Fibroblast of villous mesenchyme (primary cell): ENCODE measurements at places on chromosomes 16 and 17. TPM values are rescaled to one million over a fixed set of nuclear protein-coding genes. Genes with fewer than 3 reads are reported as not detected.
A peak's percentile ranks its signal among the peaks of the same experiment; 100 is the strongest.

DNA sequence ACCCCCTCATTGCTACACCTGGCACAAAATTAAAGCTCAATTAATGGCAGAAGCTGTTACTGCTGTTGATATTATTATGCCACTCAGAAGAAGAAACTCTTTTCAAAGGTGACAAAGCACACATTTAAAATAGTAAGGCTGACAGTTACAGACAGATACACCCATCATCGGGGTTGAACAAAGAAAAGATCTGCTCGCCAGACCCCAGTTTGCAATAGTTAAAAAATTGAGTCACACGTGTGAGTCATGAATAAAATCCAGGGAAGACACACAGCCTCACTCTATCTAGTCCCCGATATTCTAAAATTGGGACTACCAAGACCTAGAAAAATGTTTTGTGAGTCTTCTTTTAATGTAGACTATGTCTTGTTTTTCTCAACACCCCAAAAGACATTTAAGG, 330.0 kb upstream of the SOX9 start:
- DNase-seq: no peak

Gene METTL16
- 13.5 and 16.8 TPM in 2 replicates for total RNA-seq

DNA sequence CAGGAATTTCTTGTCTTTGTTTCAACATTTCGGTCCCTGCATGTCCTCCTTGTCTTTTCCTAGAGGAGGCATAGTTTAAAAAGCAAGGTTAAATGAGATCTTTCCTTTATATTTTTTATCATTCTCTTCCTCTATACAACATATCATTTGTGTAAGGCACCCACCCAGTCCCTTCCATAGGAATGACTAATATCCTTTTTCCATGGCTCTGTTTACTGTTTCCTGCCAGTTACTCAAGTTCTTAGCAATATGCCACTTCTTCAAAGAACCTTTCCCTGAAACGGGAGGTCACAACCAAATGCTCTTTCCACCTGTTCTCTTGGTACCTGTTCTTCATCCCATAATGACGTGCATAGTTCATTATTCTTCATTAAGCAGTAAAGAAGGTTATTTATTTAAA, 1237.1 kb upstream of the GOT2 start:
- DNase-seq: no peak

DNA sequence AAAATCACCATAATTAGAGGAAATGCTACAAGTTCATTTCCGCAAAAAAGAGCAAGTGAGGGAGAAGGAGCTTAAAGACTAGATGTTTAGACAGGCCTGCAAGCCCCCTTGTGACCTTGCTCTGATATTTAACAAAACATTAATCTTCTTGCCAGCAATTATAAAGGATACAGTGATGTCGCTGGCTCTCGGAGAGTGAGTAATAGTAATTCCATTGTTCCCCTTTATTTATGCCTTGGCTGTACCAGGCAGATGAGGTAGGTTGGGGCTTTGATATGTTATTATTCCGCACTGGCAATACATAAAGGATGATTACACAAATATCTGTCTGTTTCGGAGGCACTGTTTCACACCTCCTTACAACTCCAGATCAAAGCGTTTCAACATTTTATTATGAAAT, 204.8 kb upstream of the SALL1 start:
- no peak for DNase-seq

- no peak for DNase-seq
Measured at GRCh38 chr16:52548261-52549010, 1.5 kb upstream of the TOX3 start.

Gene GPRC5B
- 12.6 and 21.6 TPM in 2 replicates for total RNA-seq

DNA sequence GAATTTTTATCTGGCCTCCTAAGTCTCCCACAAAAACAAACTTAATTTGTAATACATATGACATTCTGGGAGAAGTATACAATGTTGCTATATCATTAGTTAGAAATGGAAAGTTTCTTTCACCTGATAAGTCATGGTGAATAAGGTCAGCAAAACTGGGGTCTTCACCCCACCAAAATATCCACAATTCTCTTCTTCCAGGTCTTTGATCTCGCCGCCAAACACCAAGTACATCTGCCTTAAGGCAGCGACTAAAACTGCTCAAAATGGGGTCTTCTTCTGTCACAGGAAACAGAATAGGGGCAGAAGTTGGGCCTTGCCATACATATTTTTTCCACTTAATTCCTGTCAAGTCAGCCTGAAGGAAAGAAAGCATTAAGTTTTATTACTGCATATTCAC, 2.1 kb downstream of the MED13 start:
- no peak for DNase-seq

- no peak for DNase-seq
Measured at GRCh38 chr16:69321080-69321479, 9.3 kb downstream of the PDF start.

DNA sequence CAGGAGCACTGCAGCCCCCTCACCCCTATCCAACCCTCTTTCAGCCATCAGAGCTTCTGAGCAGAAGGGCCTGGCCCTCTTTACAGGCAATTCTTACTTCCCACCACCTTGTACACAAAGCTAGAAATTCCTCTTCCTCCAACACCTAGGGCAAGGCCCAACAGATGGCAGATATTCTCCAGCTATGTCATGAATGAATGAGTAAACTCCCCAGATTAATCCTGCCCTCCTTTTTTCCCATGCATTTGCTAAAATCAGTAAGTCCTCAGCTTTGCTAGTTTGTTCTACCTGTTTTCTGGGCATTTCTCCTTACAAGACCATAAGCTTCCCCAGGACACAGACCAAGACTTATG, 20.4 kb upstream of the MRPS23 start:
- peak; percentile 49 for DNase-seq

Gene MT1H
- total RNA-seq: not detected in 2 replicates

DNA sequence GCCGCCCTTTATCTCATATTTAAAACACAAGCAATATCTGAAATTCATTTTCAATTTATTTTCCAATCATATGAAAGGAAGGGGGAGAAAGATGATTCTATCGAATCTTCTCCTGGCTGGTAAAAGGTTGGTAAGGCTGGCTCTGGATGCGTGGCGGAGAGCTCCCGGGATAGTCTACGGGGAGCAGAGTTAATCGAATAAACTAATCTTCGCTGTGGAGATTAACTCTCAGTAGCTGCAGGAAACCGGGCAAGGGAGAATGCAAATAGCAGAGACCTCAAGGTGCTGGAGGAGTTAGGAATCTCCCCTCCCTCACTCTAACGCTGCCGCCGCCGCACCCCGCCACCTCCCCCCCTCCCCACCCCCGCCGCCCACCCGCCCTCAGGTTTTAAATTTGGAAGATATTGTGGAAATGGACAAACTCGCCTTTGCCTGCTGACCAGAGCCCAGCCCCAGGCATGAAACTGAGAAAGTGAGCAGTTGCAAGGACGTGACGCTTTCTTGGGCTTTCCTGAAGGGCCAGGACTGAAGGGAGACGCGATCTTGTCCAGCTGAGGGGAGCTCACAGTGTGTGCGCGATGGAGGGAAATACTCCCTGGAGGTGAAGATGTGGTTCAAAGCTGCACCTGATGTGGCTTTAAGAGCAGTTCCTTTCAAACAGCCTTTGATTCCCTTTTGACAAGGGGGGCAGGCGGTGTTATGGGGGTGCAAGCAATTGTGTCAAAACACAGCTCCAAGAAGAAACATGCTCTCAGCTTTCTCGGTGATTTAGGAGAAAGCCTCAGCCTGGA, 308.2 kb upstream of the IRX3 start:
- no peak for DNase-seq

DNA sequence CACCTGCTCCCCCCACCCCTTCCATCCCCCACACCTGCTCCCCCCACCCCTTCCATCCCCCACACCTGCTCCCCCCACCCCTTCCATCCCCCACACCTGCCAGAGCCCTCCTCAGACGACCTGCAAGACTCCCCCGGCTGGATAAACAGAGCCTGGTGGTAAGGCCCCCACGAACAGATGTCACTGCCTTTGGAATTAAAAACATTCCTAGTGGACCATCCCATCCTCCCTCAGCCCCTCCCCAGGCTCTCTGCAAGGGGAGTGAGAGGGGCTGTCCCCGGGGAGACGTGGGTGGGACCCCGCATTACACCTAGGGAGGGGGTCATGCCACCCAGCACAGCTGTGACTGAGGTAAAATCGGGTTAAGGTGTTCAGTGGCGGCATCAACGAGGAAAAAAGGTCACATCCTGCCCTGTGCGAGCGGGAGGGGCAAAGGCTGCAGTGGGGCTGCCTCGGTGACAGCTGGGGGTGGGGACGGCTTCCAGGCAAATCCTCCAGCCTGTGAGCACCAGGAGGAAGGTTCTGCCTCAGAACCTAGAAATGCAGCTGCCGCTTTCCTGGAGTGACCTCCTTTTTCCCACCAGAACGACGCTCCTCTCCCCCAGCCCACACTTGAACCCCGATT, 38.7 kb downstream of the TIMM22 start:
- no peak for DNase-seq

DNA sequence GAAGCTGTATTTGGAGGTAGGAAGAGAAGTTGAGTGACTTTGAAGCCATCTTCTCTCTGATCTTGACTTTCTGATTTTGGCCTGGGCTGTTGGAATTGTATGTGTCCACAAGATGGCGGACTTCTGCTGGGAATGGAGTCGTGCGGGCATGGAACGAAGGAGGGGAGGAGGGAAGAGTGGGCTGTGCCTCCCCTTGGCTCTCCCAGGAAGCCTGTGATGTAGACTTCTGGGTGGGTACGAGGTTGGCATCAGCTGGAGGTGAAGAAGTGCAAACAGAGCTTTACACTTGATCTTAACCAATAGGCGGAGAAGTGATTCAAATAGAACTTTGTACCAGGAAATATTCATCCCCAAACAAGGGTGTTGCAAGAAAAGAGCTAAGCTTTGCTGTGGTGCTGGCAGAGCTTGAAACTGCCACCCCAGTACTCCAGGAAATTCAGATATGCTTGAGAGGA, 7.4 kb upstream of the TMEM220 start:
- peak; percentile 61 for DNase-seq

GRCh38 chr16:13390093-13390985, 488.9 kb downstream of the SHISA9 start:
- no peak for DNase-seq

Gene TBC1D26
- under 0.01 TPM in 1 of 2 replicates, not detected in the other for total RNA-seq

- no peak for DNase-seq
Measured at GRCh38 chr16:73145166-73145880, 97.4 kb upstream of the ZFHX3 start.

DNA sequence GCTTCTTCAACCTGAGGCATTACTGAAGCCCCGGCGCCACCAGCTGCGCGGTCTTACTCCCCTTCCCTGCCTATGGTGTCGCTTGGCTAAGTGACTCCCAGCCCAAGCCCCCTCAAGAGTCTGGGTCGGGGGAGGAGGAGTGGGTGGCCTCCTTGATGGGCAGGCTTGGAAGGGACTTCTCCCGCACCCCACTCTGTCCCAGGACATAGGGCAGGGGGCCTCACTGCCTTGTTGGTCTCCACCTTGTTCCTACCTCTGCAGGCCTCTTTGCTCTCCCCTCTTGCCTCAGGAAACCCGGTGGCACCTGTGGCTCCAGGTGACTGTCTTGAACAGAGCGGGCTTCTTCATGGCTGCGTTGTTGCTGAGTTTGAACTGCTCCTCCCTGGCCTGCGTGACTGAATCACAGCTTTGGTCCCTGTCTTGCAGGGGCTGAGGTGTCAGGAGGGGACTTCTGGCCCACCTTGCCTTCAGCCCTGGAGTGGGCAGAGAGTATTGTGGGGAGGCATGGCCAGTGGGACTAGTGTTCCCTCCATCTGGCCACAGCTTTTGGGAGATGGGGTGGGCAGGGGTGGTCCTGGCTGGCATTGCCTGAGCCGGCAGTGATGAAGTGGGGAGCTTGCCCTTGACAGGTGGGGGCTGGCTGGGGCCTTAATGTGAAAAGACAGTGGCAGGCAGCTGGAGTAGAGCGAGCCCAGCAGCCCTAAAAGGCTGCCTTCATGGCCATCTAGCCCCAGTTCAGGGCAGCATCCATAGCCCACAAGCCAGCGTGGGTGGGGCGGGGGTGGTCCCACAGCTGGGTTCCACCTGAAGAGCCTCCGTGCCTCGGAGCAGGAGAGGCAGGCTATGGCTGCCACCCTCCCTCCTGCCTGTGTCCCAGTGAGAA, 7.3 kb downstream of the CBX2 start:
- no peak for DNase-seq

DNA sequence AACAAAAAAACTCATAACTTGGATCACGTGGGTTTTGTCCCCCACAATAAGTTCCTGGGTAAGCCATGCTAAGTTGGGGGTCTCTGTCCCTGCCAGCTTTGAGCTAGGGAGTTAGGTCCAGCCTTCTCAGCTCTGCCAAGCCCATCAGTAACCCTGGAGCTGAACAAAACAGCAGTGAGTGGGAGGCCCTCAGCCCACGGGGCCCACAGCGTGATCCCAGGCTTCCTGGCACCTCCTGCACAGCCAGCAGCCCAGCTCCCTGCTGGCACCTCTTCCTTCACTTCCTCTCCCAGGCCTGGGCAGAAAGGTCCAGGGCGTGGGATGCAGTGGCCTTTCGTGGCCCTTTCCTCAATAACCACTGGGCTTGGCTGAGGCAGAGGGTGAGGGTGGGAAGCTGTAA, 35.5 kb upstream of the CDC42EP4 start:
- DNase-seq: no peak

DNA sequence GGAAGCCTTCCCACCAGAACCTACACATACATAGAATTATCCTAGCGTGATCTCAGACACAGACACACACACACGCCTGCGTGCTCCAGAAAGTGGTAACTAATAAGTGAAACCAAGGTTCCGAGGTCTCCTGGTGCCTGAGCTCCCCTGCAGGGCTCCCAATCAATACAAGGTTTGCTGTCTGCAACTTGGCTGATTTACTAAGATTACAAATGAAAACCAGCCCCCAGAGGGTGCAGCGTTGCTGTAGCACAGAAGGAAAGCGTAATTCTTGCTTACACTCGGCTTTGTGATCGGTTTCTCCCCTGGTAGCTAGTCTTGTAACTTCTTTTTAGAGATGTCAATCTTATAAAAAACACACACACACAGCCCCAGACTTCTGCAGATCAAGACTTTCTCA, 334.1 kb upstream of the XYLT1 start:
- DNase-seq: no peak

DNA sequence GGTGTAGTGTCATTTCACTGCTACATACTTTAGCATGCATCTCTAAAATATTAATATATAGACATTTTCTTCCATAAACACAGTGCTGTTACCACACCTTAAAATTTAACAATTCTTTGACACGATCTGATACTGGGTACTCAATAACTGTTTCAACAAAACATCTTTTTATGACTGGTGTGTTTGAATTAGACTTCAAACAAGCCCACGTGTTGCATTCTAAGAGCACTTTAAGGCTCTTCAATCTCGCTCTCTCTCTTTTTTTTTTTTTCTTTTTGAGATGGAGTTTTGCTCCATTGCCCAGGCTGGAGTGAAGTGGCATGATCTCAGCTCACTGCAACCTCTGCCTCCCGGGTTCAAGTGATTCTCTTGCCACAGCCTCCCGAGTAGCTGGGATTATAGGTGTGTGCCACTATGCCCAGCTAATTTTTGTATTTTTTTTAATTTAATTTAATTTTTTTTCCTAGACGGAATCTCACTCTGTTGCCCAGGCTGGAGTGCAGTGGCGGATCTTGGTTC, 15.8 kb upstream of the SLC46A1 start:
- no peak for DNase-seq

Gene EARS2
- 36.3 and 38.7 TPM in 2 replicates for total RNA-seq

DNA sequence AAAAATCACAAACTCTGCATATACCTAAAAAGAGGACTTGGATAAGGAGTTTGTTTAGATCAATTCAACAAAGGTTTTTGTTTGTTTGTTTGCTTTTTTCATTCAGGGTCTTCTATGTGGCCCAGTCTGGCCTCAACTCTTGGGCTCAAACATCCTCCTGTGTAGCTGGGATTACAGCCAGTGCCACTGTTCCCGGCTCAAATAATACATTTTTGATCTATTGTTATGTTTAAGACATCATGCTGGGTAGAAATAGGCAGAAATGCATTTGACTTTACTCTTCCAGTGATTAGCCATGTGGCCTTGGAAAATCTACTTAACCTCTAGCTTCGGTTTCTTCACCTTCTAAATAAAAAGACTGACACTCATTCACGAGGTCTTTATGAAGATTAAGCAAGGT, 11.5 kb downstream of the MAP2K6 start:
- DNase-seq: no peak
